ENCODE measurements at places on chromosomes 4 and X.
A peak's percentile ranks its signal among the peaks of the same experiment; 100 is the strongest.

DNA sequence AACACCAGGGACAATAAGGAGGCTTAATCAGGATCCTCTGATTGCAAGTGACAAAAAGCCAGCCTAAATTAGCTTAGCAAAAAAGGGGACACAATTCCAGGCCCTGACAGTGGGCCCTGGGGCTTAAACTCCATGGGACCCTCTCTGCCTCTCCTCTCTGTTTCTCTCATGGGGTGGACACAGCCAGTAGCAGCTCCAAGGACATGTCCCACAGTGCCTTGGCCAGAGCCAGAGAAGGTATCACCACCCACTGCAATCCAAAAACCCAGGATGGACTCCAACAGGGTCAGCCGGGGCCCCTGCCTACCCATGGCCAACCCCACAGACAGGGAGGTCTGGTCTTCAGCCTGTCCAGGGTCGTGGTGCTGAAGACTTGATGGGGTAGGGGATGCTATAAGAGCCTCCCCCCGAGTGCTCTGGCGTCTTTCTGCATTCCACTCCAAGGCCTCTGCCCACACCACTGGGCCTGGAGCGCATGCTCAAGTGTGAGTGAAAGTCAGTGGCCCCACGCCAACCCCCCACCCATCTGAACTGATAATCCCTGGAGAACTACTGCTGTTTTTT lies 19.7 kb upstream of the PPP2R2C start:
- no peak for DNase-seq

- no peak for DNase-seq
Observed at GRCh38 chr4:161208564-161208963, 955.2 kb downstream of the FSTL5 start.

- no peak for DNase-seq
Observed at GRCh38 chr4:133943081-133943480, 258.5 kb downstream of the PABPC4L start.

DNA sequence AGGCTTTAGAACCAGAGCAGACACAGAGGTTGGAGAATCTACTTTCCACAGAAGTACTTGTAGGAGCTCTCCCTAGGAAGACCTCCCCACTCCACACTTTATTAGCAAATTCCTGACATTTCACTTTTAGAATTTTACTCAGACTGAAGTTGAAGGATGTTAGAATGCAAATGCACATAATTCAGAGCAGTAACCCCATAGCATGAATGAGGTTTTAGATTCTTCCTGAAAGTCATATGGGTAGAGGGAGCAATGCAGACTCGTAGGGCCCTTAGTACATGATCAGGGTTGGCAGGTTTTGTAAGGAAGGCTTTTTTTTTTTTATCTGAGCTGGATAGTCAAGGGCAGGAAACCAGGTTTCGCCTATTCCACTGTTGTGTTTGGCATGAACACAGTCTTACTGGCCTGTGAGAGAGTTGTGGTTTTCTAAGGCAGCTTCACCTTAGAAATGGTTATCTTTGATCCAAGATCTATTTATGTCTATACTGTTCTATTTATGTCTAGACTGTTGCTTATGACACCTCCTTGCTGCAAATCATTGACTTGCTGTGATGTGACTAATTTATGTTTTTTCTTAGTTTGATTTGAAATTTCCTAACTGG lies 48.9 kb downstream of the SPATA18 start:
- no peak for DNase-seq

DNA sequence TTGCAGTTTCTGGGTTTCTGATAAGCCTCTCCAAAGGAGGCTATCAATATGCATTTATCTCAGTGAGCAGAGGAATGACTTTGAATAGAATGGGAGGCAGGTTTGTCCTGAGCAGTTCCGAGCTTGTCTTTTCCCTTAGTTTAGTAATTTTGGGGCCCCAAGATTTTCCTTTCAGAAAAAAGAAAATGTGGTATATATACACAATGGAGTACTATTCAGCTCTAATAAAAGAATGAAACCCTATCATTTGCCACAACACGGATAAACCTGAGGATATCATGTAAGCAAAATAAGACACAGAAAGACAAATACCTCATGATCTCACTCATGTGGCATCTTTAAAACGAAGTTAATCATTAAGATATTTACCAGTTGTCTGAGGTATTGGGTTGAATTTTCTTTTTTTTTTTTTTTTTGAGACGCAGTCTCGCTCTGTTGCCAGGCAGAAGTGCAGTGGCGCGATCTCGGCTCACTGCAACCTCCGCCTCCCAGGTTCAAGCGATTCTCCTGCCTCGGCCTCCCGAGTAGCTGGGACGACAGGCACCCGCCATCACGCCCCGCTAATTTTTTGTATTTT lies 540 bp downstream of the ZNF721 start:
- no peak for DNase-seq

DNA sequence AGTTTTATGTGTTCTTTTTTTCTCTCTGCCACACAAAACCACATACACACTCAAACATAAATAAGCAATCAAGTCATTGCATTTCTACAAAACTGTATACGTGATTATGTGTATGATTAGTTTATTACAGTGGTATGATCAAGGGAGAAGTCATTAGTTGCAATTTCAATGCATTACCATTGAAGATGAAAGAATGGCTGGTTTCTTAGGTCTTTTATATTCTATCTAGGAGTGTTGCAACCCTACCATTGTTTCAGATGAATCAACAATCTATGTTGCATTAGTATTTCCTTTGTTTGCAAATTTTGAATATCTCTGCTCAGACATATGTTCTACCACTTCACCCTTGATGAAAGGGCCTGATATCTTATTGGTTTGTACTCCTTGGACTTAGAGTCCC lies 6.8 kb downstream of the ANXA3 start:
- no peak for DNase-seq

DNA sequence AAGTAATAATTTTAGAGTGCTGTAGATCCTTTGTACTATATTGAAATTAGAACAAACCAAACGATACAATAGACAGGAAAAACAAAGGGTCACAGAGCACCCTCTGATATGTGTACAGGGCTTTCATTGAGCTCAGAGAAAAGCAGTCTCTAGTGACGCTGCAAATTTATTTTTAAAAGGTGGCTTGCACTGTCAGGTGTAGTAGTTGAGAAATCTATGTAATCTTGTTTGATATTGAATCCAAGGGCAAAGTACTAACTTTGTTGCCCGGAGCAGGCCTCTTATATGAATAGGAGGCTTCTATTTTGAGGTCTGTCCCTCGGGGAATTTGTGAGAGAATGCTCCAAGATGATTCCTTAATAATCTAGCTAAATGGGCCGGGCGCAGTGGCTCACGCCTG lies 1755.5 kb downstream of the PCDH7 start:
- DNase-seq, result no peak

DNA sequence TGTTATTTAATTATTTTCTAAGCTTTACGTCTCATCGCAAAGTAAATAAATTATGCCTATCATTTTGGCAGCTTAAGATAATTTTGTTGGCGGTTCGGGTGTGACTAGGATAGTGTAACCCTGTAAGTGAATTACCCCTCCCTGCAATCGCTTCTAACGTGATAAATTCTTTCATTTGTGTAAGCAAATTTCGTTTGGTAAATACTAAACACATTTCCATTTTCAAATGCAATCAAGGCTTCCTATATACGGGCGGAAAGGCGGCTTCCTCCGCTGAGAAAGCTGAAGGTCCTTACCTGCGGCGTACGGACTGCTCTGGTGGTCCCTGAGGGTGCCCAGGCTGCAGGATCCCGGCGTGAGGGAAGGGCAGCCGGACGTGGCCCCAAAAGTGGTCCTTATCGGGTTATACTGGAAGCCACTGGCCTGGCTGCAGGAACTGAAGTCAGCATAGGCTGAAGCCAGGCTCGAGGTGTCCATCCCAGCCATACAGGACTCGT lies 403 bp downstream of the PHOX2B start:
- no peak for DNase-seq

GRCh38 chrX:110201799-110202198 lies 116.1 kb downstream of the AMMECR1 start:
- no peak for DNase-seq

- no peak for DNase-seq
Observed at GRCh38 chr4:79626101-79626500, 218.1 kb upstream of the GK2 start.

DNA sequence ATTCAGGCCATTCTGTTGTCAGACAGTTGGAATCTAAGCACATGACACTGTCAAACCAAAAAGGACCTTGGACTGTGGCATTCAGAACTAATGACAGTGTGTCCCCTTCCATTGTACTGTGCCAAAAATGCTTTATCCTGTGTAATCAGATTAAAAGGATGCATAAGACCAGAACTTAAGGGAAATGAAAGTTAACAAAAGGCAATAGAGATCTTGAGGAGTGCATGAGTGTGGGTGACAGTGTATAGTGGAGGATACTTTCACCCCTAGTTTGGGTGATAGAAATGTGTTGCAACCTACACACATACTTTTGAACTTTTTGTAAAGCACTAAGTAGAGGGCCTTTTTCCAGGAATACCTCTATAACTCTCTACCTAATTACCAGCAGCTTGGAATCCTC lies 4.5 kb downstream of the CYSLTR1 start:
- DNase-seq, result no peak

DNA sequence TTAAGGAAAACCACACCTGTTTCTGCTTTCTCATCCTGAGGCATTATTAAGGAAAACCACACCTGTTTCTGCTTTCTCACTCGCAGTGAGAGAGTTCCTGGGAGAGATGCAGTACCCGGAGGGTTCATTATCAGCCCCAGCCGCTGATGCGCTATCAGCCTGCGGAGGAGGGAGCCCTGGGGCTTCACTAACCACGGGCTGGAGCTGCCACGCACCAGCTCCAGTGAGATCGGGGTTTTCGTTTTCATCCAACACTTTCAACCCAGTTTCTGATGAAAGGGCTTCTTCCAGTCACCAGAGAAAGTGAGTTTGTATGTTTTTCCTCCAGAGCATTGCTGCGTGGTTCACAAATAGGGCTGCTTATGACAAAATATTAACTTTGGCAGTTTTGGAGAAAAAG lies 93.2 kb upstream of the PRKX start:
- no peak for DNase-seq

GRCh38 chr4:104493081-104493831 lies 1.4 kb downstream of the CXXC4 start:
- DNase-seq, result no peak

- no peak for DNase-seq
Observed at GRCh38 chr4:144650311-144651005, 4.5 kb downstream of the HHIP start.

- DNase-seq, result peak; percentile 80
Observed at GRCh38 chrX:10111364-10112148, 45.2 kb upstream of the CLCN4 start.

DNA sequence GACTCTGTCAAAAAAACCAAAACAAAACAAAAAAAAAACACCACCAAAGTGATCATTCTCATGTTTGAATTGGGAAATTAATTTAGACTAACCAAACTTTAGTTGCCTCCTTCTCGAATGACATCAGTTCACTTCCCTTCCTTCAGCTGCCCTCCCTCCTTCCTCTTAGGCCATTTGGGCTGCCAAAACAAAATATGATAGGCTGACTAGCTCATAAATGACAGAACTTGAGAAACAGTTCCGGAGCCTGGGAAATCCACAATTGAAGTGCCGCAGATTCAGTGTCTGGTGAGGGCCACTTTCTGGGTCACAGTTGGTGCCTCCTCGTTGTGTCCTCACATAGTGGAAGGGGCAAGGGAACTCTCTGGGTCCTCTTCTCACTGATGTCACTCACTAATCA lies 16.1 kb upstream of the WAS start:
- no peak for DNase-seq

GRCh38 chr4:7442574-7443162 lies 7.9 kb upstream of the PSAPL1 start:
- DNase-seq, result no peak

GRCh38 chrX:32483534-32484136 lies 727.7 kb downstream of the DMD start:
- no peak for DNase-seq

DNA sequence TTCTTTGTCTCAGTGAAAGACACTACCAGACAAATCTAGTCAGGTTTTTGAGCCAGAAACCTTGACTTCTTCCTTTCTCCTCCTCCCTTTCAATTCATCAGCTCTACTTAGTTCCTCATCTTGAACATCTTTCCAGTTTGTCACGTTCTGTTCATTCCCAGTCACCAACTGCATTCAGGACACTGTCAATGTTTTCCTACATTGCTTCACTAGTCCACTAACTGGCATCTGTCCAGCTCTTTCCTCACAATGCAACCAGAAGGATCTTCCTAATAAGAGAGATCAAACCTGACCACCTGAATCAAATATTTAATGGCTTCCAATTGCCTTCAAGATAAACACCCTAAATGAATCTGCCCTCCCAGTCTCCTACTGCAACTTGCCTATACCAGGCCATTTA lies 52.5 kb downstream of the SYNPO2 start:
- DNase-seq, result no peak

GRCh38 chr4:168124008-168124641 lies 31.8 kb downstream of the ANXA10 start:
- no peak for DNase-seq

GRCh38 chr4:142984871-142985585 lies 138.9 kb upstream of the INPP4B start:
- DNase-seq, result no peak

GRCh38 chr4:35102066-35102465 lies 1142.2 kb downstream of the ARAP2 start:
- no peak for DNase-seq

GRCh38 chr4:153335665-153336064 lies 8.8 kb upstream of the MND1 start:
- DNase-seq, result no peak

GRCh38 chr4:6337331-6337935 lies 67.8 kb downstream of the WFS1 start:
- DNase-seq, result no peak

DNA sequence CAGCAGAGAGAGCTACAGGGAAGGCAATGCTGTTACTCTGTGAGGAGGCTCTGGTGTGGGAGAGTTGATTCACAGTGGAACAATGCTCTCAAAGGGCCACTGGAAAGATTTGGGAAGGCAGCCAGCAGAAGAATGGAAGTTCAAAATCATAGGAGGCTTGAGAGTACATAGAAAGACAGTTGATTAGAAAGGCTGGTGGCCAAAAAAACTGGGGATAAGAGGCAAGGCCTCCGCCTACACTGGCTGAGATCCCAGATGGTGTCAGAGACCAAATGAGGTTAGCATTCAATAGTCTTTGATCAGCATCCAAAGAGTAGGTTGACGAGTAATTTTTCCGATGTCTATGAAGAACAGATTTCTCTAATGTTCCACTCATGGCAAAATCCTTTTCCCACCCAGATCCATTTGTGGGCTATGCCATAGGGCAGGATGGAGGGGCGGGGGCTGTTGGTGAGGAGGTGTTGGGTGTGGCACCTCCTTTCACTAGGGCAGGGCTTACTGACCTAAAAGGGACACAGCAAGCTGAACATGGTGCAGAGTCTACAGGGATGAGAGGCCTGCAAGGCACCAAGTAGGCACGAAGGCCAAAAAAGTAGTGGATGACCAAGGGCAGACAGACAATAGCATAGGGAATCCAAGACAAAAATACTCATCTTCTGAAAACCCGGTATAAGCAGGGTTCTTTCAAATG lies 15.1 kb downstream of the TEC start:
- no peak for DNase-seq

- no peak for DNase-seq
Observed at GRCh38 chr4:145453163-145453520, 28.5 kb upstream of the SMAD1 start.

GRCh38 chr4:150145090-150145945 lies 67.1 kb downstream of the DCLK2 start:
- DNase-seq, result no peak
